H1 (cell line): ENCODE measurements at places on chromosomes 11 and 22. TPM values are rescaled to one million over a fixed set of nuclear protein-coding genes. Genes with fewer than 3 reads are reported as not detected.

The PATE2 gene
- total RNA-seq, result not detected in 2 replicates

The SULT4A1 gene
- total RNA-seq, result 7.0 and 9.1 TPM in 2 replicates

DNA sequence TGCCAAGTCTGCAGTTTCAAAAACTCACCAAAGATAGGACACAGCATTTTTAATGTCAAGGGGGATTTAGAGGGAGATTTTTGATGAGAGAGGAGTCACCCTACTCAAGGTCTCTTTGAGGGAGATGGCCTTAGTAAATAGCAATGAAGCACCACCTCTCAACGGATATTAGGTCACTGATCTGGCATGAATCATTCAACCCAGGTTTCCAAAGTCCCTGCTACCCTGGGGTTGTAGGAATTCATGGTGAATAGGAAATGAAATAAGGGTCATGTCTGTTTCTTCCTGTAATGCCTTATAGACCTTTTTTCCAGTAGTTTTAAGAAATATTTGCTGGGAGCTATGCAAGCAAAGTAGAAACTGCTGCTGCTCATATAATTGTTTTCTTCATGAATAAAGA, 2154.9 kb downstream of the LRRC4C start:
- no peak for DNase-seq

GRCh38 chr11:117823946-117824420, 561 bp downstream of the FXYD2 start:
- DNase-seq, result no peak

- peak; percentile 83 for DNase-seq
Measured at GRCh38 chr22:31292236-31292989, at the start of gene PIK3IP1. PIK3IP1 (minus strand) TSS chr22:31292488; CDS start chr22:31292344, 144 bp downstream.

DNA sequence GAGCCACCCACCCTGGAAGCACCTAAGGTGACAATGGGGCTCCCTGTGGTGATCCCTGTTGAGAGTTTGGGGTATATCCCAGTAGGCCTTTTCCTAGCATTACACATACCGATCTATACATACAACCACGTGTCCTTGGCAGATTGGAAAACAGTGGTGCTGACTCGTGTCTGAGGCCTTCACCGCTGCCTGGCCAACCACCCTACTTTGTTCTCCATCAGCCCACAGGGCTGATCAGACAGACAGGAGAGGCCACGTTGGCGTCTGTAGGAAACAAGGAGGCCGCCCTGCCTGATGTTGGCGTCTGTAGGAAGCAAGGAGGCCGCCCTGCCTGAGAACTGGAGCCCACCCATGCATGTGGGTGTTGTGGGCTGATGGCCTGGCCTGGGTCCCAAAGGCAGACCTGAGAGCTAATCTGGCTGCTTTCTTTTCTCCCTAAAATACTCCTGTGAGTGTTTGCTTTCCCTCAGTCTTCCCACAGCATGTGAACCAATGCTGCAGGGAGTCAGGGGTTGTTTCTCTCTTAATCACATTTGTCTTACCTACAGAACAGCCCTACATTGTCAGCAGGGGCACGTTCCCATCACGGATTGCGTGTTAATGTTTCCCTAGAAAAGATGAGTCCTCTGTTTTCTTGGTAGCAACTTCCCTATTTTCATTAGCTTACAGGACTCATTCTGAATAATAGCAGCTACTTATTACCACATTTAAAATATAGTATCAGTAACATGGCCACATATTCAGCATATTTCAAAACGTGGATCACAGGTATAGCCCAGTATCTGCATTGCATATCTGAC, 57.2 kb downstream of the SBF1 start:
- DNase-seq, result no peak

DNA sequence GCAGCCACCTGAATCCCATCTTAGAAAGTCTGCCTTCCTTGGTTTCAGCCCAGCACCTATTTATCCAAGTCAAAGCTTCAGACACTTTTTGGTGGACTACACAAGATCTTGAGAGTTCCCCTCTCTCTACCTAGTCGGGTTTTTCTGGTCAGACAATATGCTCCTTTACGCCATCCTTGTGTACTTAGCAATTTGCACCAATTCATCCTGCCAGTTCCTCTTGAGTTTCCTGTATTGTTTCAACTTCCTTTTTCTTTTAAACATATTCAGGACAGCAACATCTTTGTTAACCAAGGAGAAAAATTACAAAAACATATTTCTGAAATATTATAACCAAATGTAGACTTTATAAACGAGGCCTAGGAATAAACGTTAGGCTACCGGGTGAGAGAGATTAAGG, 368.2 kb upstream of the CADM1 start:
- DNase-seq, result no peak
